Activated CD8-positive, alpha-beta memory T cell treated with anti-CD3 and anti-CD28 coated beads for 1 hour (primary cell): ENCODE measurements at places on chromosomes 7 and 10.

DNA sequence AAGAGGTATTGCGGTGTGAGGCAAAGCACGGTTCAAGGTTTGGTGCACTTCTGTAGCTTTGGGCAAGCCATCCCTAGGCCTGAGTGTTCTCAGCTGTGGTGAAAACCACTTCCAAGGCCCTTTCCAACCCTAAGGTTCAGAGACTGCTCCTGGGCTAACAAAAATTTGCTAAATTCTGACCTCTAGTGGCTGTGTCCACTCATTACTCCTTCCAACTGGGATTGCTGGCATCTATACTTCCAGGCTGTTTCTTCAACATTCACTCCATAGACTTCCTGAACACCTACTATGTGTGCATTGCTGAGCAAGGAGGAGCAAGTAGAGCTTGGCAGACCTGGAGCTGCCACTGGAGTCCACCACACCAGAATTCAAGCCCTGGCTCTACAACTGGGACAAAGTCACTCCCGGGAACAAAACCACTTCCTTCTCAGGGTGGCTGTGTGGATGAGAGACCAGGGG lies 29.3 kb upstream of the SH3PXD2A start:
- DNase-seq = no peak

DNA sequence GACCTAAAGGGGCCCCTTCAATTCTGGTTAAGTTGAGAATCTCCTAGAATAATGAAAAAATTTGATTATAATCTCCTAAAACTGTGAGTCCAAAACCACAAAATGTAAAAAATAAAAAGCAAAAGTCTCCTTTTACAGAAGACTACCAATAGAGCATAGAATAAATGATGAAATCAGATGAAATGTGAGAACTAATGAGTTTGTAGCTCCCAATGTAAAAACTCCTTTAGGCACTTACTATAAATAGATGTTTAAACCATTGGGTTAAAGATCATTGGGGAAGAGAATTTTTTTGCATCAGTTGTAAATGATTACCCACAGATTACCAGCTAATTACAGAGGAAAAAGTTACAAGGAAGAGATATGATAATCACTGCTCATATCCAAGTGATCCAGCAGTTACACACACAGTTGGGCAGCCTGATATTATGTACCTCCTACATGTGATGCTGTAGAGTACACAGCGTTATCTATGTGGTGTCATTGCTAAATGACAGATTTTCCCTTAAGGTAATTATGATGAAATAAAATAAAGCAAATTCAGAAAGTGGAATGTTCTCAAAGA lies 282.7 kb upstream of the SEMA3D start:
- no peak for DNase-seq

DNA sequence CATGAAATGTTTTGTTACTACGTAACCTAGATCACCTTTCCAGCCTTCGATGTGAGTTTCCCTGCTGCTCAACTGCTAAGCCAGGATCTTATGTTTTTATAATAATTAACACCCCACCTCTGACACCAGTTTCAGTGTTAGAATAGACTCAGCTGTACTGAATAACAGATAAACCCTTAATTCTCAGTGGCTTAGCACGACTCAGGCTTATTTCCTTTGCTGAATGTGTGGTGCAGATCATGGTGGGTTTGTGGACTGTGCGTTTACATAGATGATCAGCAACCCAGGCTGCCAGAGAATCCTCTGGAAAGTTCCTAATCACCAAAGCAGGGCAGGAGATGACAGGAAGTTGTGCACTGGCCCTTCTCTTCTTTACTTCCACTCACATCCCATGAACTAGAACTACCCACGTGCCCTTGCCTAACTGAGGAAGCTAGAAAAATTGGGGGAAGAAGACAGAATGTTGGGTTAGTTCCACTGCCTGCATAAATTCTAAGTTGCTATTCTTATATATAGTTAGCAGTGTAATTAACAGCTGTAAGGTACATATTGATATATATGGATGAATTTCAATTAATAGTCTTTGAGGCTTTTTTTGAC lies 111.8 kb downstream of the MAPK8 start:
- DNase-seq = no peak

DNA sequence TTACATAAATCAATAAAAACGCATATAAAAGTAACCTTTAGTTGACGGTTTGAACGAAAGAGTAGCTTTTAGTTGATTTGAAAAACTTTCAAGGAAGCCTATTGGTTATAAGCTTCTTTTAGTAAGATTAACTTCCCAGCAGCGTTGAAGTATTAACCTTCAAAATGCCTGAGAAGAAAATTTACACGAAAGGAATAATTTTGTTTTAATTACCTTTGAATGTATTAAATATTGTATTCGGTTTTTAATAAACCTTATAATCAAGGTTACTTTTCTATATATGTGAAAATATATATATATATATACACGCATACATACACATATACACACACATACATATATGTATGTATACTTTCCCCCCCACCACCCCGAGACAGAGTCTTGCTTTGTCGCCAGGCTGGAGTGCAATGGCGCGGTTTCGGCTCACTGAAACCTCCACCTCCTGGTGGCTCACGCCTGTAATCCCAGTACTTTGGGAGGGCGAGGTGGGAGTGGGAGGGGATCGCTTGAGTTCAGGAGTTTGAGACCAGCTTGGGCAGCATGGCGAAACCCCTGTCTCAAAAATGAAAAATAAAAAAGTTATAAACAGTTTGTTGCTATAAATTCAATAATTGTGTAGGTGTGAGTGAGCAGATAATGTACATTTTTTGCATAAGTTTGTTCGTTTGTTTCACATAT lies 57.6 kb upstream of the EZH2 start:
- peak; percentile 28 for DNase-seq

- no peak for DNase-seq
Observed at GRCh38 chr7:67823345-67823744, 826.7 kb downstream of the TYW1 start.
